ENCODE measurements at places on chromosomes 16 and 17. TPM values are rescaled to one million over a fixed set of nuclear protein-coding genes. Genes with fewer than 3 reads are reported as not detected.

CCDC47 gene
- 66.5 TPM for total RNA-seq

DNA sequence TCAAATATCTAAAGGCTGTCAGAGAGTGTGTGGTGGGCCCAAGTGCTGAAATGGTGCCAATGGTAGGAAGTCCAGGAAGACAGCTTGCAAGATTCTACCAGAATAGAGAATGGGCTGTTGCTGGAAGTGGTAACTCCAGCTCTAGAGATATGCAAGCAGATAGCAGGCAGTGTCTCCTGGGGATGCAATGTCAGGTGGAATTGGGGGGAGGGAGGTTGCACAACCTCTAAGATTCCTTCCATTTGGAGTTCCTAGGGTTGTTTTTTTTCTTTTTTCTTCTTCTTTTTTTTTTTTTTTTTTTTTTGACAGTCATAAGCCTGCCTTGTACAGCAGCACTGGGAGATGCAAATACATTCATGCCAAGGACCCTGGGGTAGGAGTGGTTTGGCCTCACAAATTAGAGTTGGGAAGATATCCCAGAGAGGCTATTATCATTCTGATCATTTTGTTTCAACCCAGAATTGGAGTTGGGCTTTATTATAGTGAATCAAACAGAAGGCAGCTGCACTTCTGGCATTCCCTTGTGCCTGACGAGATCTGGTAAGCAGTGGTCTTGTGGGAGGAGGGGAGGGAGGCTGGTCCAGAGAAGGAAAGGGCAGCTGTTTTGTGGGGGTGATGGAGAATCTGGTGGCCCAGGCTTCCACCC lies 51.1 kb downstream of the SLC6A2 start:
- DNase-seq, result no peak

- DNase-seq, result no peak
Observed at GRCh38 chr16:88736088-88736487, 29.8 kb downstream of the CTU2 start.

DNA sequence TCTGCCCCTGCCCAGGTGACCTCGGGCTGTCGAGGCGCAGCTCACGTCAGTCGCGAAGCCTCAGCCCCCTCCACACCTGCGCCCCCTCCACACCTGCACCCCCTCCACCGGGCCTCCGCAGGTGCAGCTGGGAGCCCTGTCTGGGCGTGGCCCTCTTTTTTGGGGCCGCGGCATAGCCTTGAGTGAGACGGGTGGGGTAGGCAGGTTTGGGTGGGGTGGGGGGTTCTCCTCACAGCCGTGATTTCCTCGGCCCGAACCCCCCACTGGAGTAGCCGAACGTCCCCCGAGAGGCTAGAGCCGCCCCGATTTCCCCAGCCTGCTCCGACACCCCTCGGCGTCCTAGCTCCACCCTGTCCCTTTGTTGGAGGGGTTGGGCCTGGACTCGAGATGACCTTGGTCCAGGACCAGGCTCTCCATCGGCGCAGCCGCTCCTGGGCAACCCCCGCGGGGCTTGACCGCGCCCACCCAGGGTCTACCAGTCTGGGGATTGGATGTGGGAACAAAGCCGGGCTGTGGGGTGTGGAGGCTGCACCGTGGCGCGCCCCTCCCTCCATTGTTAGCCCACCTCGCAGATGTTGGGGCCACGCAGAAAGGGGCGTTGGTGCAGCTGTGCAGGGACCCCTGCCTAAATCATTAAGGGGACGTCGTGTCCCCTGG lies 626 bp downstream of the TUBB3 start:
- DNase-seq, result no peak

DNA sequence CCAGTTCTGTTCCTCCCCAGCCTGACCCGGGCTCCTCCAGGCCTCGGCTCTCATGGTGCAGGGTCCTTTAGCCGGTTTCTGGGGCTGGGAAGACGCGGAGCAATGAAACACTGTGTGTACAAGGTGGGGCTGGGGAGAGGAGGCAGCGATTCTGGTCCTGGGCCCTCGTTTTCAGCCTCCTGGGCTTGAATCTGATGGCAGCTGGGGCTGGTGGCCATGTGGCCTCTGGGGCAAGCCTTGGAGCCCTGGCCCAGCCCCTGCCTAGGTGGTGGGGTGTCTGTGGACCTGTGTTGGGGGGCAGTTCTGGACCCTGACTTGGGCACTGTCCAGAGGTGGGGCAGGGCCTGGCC lies 4.1 kb downstream of the FOXJ1 start:
- DNase-seq, result no peak

- DNase-seq, result no peak
Observed at GRCh38 chr17:19641687-19642372, 6.7 kb upstream of the ALDH3A2 start.

GRCh38 chr17:63503341-63503705 lies 19.8 kb upstream of the KCNH6 start:
- DNase-seq, result no peak

NGFR gene
- total RNA-seq, result 0.07 TPM

BAHCC1 gene
- total RNA-seq, result 6.7 TPM

DNA sequence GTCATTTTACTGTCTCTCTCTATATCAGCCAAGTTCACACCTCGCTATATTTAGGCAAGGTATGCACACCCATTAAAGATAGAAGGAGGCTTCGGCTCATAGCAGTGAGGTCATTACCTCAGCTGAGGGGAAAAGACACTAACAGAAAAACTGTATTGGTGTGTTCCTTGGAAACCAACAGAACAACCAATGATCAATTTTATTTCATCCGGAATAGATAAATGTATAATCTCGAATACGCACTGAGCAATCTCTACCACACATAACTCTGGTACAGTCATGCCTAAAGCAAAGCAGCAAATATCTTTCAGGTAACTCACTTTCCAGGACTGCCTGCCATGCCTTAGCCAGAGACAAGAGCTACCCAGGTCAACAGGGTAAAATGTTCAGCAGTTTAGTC lies 109.9 kb upstream of the CORO6 start:
- DNase-seq, result no peak

HNF1B gene
- total RNA-seq, result not detected

DNA sequence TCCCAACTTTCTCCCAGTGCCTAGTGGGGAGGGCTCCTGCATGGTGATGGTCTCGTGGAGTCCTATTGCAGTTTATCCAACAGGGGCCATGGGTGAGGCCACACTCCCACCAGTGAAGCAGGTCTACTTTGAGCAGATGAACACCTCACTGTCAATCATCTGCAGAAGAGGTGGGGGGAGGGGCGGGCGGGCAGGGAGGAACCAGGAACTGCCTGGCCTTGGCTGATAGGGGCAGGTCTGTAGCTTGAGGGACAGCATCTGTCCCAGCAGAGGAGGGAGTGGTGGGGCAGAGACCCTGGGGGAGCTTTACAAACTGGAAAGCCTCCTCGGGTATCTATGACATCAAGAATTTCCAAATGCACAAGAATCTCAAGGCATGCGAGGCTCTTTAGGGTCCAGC lies 58.7 kb upstream of the ZNF423 start:
- DNase-seq, result no peak
